Activated naive CD4-positive, alpha-beta T cell (primary cell): ENCODE measurements at places on chromosomes 1 and 21.

- DNase-seq, result no peak
These were observed 138.1 kb upstream of the ADAMTS5 start for GRCh38 chr21:27104846-27105431.

DNA sequence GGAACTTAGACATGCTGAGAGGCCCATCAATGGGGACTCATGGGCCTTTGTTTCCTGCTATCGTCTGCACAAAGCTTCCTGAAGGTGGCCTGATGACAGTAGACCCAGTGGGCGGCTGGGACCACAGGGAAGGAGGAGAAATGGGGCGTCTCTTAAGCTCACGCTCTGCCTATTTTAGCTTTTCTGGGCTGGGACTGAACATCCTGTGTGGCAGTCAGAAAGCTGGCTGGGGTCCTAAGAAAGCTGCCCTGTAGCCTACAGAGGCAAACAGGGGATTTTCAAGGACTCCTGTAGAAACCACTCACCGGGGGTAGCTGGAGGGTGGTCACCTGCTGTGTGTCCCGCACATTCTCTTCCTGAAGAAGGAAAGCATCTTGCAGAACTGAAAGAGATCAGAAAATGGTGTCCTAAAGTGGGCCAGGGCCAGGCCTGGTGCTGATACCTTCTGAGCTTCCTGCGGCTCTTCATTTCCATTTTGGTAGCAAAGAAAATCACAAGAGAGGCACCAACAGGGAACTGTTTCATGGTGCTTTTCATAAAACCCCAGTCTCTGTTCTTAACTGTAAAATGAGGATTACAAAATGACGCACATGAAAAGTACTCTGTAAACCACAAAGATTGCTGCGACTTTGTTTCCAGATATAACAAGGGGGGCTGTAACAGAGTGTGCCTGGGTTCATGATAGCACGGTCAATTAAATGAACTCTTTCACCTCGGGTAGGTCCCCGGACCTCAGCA is 8.6 kb downstream of the ZNF496 start:
- DNase-seq, result no peak

DNA sequence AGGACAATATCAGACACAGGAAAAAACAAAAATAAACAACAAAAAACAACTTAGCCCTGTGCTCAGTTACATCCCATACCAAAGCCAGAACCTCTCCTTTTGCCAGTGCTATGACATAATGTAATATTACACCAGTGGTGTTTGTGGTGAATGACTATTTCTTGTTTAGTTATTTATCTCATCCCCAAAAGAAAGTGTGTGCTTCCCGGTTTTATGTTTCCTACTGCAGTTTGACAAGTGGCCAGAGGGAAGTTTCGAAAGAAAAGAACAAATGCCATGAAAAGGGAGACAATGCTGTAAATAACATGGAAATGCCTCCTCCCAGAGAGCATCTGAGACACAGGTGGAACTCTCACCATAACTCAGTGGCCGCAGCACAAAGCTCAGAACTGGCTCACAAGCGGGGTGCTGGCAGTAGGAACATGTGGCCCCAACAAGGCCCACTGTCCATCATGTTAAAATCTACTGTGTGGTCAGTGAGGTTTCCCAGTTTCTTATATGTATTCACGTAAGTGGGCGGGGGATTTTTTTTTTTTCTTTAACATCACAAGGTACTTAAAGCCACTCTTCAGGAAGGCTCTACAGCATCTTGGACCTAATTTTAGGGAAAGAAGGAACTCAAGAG is 158.2 kb downstream of the BARHL2 start:
- DNase-seq, result no peak

- DNase-seq, result no peak
These were observed 32.2 kb upstream of the CYP4X1 start for GRCh38 chr1:46991083-46991923.

DNA sequence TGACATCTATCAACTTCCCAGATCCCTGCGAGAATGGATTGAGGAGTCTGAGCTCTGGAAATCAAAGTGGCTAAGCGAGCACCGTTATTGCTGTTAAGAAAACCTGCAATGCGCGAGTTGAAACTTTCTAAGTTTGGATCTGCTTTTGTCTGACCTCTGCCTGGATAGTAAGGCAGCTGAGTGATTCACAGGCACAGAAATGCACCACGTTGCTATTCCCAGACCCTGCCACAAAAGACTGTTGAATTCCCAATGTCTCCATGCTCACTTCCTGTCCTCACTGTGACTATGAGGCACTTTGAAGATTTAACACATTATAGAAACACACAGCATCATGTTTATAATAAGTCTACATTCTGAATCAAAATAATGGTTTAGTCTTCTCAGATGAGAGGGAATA is 27.1 kb upstream of the CNIH3 start:
- DNase-seq, result no peak

GRCh38 chr21:36257657-36258056 is 62.3 kb upstream of the MORC3 start:
- DNase-seq, result no peak

GRCh38 chr1:194277927-194278326 is 1091.5 kb upstream of the B3GALT2 start:
- no peak for DNase-seq

DNA sequence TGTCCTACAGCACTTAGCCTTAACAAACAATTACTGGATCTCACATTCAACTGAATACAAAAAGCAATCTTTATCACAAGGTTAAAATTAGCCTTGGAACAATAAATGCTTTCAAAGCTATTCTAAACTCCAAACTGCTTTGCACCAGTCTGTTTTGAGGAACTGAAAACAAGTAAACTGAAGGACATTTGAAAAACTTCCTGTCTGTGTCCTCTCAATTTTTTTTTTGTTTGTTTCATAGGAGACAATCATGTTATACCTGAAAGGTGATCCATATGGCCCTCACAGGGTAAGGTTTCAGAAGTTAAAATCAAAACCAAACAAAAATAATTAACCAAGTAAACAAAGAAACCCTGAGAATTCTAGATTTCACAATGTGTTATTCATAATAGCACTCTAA is 459.1 kb downstream of the DPYD start:
- no peak for DNase-seq

DNA sequence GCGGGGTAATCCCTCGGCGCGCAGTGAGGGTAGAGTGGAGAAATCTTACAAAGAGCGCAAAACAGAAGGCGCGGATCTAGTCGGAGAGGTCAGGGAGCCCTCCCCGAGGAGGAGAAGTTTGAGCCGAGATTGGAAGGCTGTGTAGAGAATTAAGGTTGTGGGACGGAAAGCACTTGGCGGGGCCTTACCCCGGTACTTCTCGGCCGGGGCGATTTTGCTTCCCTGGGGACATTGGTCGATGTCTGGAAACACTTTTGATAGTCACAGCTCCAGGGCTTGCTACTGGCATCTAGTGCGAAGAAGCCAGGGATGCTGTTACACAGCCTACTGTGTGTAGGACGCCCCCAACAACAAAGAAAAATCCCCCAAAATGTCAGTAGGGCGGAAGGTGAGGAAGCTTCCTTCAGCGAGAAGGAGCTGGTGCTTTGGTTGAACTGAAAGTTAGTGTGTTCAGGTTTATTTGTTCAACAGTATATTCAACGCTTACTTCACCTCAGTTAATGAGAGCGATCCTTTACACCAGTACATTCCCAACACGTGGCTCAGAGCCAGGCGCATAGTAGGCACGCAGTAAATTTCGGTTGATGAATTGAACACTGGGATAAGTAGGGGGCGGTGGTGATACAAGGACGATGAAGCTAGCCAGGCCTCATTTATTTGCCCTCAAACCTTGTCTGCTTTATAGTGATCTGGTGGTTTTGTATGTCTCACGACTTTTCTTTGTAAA is 807 bp downstream of the CEP85 start:
- no peak for DNase-seq

GRCh38 chr1:209926045-209926444 is 12.0 kb upstream of the SYT14 start:
- no peak for DNase-seq

DNA sequence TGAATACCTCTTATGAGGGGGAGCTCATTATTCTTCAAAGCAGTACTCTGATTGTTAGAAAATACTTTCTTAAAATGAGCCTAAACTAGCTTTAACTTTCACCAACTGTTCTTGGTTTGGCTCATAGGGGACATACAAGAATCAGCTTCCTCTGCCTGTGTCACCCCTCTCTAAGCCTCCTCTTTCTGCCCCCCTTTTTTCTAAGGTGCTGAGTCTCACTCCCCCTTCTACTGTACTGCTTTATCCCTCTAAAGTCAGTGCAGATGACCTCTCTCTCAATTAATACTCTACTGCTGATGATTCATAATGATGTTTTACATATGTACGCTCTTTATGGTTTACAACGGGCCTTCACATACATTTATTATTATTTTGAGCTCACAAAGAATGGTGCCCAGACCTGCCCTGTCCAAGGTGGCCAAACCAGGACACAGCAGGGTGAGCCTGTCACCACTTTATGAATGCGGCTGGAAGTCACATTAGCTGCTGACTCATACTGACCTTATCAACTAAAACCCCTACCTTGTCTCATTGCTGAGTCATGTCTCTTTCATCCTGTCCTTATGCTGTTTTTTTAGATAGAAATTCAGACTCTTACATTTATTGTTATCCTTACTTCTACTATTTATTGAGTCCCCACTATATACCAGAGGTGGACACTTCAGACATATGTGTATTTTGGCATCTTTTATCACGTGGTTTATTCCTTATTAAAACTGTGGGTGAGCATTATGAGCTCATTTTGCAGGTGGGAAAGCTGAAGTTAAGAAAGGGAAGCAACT is 126.9 kb downstream of the RNF220 start:
- no peak for DNase-seq

DNA sequence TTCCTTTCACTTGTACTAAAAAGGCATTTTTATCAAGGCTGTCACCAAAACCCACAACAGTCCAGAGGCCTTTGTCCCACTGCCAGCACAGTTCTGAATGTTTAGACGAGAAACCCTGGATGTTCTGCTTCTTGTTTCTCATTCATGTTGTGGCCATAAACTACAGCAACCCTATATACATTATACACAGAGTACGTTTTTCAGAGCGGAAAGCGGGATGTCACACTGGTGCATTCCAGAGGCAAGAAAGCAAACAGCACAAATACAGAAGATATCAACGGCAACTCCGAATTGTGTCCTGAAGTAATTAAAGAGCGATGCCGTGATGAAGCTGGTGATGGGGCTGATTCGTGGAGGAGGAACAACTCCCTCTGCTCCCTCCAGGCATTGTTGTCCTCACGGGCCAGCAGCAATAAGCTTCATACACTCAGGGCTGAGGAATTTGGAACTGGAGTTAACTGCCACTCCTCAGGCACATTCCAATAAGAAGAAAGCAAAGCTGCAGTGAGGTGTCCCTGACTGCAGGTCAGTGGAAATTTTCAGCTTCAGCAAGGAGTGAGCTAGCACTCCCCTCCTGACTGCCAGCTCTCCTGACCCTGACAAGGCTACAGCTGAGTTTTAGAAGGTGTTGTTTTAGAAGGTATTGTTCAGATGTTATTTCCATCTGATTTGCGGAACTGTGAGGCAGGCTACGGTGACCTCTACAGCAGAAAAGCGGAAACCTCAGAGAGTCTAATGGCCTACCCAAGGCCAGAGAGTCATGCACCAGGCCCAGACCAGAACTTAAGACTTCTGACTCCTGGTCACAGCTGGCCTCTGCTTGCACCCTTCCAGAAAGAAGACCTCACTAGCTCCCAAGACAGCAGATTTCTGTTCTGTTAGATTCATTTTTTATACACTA is 149.0 kb downstream of the TGFBR3 start:
- DNase-seq, result no peak

DNA sequence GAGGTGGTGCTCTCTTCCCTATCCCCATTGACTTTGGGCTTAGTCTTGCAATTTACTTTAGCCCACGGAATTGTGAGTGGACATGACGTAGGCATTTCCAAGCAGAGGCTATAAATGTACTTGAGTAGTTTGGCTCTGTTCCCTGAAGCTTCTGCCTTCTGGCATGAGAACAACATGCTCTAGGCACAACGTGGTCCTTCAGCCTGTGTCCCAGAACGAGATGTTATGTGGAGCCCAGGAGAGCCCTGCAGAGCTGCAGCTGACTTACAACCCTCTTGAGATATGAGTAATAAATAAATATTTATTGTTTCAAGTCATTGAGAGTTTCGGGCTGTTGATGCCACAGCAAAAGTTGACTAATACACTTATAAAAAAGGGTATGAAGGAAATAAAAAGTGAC is 105.2 kb upstream of the HMGB4 start:
- no peak for DNase-seq

DNA sequence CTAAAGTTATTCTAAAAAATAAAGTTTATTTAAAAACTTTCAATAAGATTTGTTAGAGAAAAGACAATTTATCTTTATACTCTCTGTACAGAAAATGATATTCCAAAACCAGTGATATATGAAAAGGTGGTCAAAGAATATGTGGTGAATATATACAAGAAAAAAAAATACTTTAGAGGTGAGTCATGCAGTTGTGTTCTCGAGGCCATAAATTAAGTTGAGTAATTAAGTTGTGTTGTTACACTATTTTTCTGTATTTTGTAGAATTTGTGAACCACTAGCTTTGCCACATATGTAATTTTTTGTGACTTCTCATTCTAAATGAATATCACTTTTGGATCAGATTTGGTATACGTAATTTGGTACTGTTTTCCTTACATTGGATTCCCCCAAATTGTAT is 23.6 kb upstream of the DUSP10 start:
- DNase-seq, result no peak

- no peak for DNase-seq
These were observed 7.1 kb upstream of the UBXN10 start for GRCh38 chr1:20178634-20179370.

DNA sequence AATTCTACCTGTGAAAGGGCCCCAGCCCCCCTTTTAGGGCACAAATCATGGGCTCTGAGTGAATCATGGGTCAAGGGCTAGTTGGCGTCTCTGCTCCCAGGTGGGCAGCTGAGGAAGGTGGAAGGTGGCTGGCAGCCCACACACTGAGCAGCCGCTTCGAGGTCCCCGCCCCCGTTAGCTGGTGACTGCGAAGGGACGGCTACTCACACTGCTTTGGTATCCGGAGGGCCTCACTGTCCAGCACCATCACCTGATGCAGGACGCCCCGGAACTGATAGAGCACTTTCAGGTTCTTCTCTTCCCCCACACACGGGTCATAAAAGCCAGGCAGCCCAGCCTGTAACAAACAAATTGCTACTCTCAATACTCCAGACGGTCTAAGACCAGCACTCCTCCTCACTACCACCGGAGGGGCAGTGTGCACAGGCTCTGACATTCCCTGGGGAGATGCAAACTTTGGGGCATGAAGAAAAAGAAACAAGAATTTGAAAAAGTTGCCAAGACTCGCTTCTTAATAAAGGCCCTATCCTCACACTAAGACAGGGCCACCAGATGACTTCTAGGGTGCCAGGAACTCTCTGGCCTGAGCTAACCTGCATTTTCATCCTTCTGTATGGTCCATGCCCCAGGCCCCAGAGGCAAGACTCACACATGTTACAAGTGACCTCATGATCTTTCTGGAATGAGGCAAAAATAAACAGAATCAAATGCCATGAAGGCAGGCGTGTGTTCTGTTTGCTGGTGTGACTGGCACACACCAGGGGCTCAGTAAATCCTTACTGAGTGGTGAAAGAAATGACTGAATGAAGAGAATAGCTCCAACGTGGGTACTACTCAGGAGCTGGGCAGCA is 11.5 kb downstream of the THAP3 start:
- DNase-seq, result no peak

GRCh38 chr1:198845271-198845670 is 206.4 kb downstream of the PTPRC start:
- no peak for DNase-seq

- peak; percentile 72 for DNase-seq
These were observed 8.0 kb upstream of the MAN1C1 start for GRCh38 chr1:25608488-25609178.

- no peak for DNase-seq
These were observed 6.2 kb downstream of the SMPDL3B start for GRCh38 chr1:27940870-27941560.
